Neural crest cell (in vitro differentiated cells): ENCODE measurements at places on chromosomes 7 and 10. TPM values are rescaled to one million over a fixed set of nuclear protein-coding genes. Genes with fewer than 3 reads are reported as not detected.

GRCh38 chr10:132667342-132668047 lies 118.5 kb downstream of the NKX6-2 start:
- no peak for DNase-seq

POLD2 gene
- 159 and 167 TPM in 2 replicates for total RNA-seq

ANKRD30A gene
- not detected in 2 replicates for total RNA-seq

- DNase-seq: no peak
Measured at GRCh38 chr7:122300956-122301833, 3.4 kb downstream of the FEZF1 start.

DNA sequence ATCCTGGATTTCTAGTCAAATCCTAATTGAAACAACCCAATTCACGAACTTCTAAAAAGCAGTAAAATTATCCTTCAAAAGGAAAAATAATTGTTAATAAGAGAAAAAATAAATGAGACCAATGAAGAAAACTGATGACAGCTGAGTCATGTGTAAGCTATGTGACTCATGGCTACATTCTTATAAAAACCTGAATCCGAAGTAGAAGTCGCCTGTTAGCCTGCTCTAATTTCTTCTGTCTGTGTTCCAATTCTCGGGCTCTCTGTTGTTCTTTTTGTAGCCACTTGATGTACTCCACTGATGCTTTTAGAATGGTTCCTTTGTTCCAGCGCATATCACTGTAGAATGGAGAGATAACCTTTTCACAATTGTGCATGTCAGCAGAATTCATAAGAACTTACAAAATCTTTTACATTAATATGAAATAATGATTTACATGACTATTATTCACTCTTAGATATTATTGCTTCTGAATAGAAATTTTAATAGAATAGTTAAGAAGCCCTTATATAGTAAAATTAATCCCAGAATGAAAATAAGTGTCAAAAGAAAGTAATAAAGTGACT lies 88.8 kb downstream of the TFEC start:
- no peak for DNase-seq

- DNase-seq: no peak
Measured at GRCh38 chr10:48898426-48898825, 41.2 kb downstream of the LRRC18 start.

- DNase-seq: no peak
Measured at GRCh38 chr7:18558910-18559309, 63.4 kb downstream of the HDAC9 start.

DNA sequence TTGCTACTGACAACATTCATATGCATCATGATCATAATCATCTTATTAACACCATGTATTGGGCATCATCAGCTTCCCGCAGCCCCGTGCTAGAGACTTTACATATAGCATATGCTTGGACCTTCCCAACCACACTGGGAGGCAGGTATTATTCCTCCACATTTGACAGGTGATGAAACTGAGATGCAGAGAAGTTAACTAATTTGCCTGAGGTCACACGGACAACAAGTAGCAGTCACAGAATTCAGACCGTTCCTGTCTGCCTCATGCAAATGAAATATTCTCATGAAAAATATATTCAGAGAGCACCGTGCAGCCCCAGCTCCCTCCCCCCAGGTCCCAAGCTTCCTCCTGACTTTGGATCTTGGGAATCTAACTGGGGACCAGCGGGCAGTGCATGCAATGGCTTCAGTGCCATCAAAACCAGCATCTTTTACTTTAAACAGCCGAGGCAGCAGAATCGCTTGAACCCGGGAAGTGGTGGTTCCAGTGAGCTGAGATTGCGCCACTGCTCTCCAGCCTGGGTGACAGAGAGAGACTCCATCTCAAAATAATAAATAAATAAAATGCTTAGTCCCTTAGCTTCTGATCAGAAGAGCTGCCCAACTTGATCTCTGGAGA lies 112.2 kb upstream of the GPR26 start:
- no peak for DNase-seq

GRCh38 chr10:67883710-67884312 lies 645 bp upstream of the SIRT1 start:
- DNase-seq: no peak

IFIT1B gene
- total RNA-seq: not detected in 2 replicates

GRCh38 chr7:157857578-157858075 lies 520.8 kb downstream of the DNAJB6 start:
- DNase-seq: no peak

AGAP9 gene
- 12.2 and 12.8 TPM in 2 replicates for total RNA-seq

GRCh38 chr7:132771301-132771730 lies 195.0 kb upstream of the PLXNA4 start:
- DNase-seq: no peak

DNA sequence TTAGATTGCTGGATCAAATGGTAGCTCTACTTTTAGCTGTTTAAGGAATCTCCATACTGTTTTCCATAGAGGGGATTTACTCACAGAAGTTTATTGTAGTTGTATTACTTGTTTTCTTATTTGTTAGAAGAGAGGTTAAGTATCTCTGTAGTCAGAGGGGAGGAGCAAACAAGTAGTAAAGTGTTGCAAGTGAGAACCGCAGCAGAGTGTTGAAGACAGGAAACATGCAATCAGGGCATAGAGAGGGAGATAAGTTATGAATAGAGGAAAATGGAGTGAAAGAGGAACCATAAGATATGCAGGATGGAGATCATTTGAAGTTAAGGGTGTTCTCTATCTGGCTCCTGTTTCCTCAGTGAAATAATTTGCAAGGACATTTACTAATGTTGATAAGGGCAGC lies 331.4 kb upstream of the TMEM229A start:
- DNase-seq: no peak

TRIM50 gene
- not detected in 2 replicates for total RNA-seq

DNA sequence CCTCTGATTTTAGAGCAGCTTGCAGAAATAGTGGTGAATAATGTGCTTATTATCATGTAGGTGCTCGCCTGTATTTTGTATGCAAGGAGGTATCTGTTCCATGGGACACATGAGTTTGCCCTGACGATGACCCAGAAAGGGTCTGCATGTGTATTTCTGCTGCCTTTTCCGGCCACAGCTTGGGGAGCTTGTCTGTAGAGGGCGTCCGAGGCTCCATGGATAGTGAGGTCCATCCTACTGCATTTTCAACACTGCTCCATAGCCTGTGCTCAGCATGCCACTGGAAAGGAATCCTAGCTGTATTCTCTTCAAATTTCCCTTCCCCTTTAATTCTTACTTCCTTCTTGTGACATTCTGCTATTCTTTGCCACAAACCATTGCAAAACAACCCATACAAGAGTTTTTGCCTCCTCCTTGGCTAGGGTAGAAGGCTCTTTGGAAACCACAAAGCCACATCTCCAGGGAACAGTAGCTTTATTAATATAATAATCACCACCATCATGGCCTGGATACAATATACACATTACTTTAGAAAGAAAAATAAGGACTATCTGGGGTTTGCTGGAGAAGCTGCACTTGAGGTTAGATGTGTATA lies 127.7 kb downstream of the DYNC1I1 start:
- DNase-seq: no peak

- DNase-seq: no peak
Measured at GRCh38 chr7:45239486-45239885, 81.9 kb downstream of the RAMP3 start.

GPRIN2 gene
- total RNA-seq: 1.4 and 1.5 TPM in 2 replicates

PIK3AP1 gene
- 0.73 and 1.3 TPM in 2 replicates for total RNA-seq

- no peak for DNase-seq
Measured at GRCh38 chr10:30284865-30285594, 64.0 kb downstream of the MTPAP start.

DNA sequence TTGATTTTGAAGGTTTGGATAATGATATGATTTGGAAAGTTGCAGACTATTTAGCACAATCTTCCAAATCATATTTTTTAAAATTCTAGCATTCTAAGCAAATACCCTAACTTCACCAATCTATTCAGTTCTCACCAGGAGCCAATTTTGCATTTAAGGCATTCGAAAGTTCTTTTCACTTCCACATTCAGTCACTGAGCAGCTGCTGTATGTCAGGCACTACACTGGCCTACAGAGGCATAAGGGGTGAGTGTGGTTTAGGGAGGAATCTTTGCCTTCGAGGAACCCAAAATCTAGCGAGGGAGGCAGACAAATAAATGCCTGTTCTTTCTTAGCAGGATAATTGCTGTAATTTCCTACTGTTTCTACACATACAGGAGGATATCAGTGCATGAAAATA lies 10.7 kb upstream of the UCN3 start:
- DNase-seq: no peak

DNA sequence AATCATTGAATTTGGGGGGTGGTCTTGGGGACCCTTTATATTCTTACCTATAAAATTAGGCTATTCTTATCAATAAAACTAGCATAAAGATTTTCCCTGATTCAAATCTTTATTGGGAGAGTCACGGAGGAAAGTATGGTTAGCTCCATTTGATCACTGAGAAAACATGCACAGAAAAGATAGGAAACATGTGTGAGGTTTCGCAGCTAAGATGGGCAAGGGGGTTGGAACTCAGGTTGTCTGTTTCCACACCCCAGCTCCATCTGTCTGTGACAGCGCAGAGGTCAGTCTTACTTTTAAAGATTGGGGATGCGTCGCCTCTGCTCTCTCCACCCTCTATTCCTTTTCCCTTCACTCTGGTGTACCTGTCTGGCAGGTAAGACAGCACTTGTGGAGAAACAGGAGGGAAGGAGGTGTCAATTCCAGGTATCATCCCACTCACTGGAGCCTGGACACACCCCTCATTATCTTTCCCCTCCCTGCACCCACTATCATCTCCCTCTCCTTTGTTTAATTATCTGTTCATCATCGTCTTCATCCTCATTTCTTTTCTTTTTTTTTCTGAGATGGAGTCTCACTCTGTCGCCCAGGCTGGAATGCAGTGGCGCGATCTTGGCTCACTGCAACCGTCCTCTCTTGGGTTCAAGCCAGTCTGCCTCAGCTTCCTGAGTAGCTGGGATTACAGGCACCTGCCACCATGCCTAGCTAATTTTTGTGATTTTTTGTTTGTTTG lies 2.4 kb upstream of the DENND10 start:
- no peak for DNase-seq

STAMBPL1 gene
- total RNA-seq: 3.4 and 4.1 TPM in 2 replicates

- no peak for DNase-seq
Measured at GRCh38 chr7:99666013-99666395, 13.8 kb downstream of the CYP3A5 start.

CYP26C1 gene
- total RNA-seq: 0.30 and 0.37 TPM in 2 replicates

- no peak for DNase-seq
Measured at GRCh38 chr10:11901833-11902475, 78.8 kb downstream of the PROSER2 start.

DNA sequence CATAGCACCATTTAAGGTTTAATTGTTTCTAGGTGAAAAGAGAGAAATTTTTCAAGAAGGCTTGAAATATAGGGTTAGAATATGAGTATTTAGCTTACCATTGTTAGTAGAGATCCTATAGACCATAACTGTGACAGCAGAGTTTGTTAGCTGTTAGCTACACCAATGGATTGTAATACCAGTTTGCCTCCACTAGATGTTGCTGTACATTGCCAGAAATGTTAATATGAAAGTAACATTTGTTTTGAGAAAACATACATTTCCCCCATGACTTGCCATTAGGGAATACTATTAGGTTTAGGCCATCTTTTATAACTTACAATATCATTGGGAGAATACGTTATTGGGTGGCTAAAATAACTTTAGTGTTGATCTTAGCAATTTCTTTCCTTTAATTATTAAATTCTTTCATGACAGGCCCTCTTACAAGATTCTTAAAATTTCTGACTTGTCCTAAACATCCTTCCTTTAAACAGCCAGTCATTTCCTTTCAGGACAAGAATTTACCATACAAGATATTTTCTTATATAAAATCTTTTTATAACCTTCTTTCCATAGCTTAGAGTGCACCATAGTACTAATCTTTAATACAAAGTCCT lies 39.5 kb downstream of the ZNF117 start:
- no peak for DNase-seq

GRCh38 chr10:101293007-101293723 lies 60.8 kb upstream of the BTRC start:
- DNase-seq: no peak

- no peak for DNase-seq
Measured at GRCh38 chr10:116836083-116836482, 13.2 kb upstream of the ENO4 start.

- DNase-seq: no peak
Measured at GRCh38 chr7:149021725-149022062, 6.6 kb downstream of the PDIA4 start.

- DNase-seq: no peak
Measured at GRCh38 chr10:59124187-59124586, 52.3 kb upstream of the PHYHIPL start.

CHN2 gene
- 15.4 and 15.9 TPM in 2 replicates for total RNA-seq

DNA sequence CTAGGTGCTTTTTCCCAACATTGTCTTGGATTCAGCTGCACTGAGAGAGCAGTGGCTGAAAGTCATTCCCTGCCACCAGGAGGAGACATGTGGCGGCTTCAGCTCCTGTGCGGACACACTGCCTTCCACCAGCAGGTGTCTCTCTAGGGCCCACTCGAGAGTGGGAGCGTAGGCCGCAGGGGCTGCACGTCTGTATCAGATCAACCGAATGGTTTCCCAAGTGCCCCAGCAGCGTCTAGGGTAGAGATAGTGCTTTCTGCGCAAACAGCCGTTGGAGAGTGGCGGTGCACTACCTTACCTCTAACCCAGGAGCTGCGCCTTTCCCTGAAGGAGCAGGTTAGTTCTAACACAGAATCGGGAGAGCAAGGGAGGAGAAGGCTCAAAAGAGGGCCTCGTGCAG lies 31.7 kb downstream of the PAPOLB start:
- peak; percentile 74 for DNase-seq

GRCh38 chr10:14196113-14196512 lies 134.6 kb downstream of the FRMD4A start:
- DNase-seq: no peak

- DNase-seq: no peak
Measured at GRCh38 chr10:12214093-12214492, 18.1 kb downstream of the CDC123 start.

BEND7 gene
- total RNA-seq: 21.9 and 25.0 TPM in 2 replicates

- no peak for DNase-seq
Measured at GRCh38 chr7:44220046-44220357, 19.2 kb downstream of the YKT6 start.

DNA sequence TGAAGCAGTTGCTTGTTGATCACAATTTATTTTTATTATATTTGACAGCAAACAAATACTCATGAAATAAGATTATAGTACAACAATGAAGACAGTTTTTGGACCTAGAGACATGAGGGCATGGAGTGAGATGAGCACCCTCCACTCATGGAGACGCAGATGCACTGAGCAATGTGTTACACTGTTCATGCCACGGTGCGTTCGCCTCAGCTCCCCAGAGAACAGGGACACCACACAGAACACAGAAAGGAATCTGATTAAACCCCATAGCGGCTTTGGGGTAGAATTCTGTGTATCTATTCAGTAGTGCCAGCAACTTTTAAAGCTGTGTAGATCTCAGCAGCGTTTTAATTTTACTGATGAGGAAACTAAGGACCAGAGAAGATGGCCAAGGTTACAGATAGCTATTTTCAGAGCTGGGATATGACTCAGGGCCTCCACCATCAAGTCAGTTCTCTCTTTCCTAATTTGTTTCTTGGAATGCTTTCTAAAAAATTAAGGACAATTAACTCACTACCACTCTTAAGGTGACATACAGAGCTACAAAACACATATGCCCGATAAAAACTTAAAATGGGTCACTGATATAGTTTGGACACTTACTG lies 33.6 kb downstream of the FAM25A start:
- no peak for DNase-seq

CACNB2 gene
- 2.1 and 2.2 TPM in 2 replicates for total RNA-seq

- no peak for DNase-seq
Measured at GRCh38 chr7:20035279-20035875, 181.8 kb downstream of the MACC1 start.
